GM13977 (cell line): ENCODE measurements at places on chromosomes 1 and 21.

DNA sequence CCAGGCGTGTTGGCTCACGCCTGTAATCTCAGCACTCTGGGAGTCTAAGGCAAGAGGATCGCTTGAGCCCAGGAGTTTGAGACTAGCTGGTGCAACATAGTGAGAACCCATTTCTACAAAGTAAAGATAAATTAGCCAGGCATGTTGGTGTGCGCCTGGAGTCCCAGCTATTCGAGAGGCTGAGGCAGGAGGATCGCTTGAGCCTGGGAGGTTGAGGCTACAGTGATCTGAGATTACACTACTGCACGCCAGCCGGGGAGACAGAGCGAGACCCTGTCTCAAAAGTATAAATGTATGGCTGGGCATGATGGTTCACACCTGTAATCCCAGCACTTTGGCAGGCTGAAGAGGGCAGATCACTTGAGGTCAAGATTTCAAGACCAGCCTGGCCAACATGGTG is 51.5 kb upstream of the LBR start:
- no peak for DNase-seq

- no peak for DNase-seq
Observed at GRCh38 chr1:4594286-4594991, 60.0 kb upstream of the AJAP1 start.

DNA sequence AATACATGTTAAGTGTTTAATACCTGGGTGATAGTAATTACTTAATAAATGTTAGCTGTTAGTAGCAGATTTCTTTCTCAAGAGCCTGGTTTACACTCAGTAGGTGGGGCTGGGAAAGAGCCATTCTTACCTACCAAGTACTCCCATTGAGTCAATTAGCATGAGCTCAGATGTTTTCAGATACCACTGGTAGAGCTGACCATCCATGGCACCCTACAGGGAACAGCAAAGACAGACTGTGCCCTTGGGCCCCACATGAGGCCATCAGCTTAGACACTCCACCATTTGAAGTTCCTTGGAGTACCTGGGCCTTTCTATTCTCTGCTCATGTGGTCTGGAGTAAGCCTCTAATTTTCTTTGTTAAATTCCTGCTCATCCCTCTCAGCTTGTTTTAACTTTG is 179.3 kb downstream of the CACNA1E start:
- DNase-seq: no peak

DNA sequence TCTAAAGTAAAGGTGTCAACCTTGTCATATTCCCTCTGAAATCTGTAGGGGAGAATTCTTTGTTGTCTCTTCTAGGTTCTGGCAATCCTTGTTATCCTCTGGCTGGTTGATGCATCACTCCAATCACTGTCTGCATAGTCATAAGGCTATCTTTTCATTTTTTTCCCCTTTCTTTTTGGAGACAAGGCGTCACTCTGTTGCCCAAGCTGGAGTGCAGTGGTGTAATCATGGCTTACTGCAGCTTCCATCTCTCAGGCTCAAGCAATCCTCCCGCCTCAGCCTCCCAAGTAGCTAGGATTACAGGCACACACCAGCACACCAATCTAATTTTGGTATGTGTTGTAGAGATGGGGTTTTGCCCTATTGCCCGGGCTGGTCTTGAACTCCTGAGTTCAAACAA is 12.9 kb downstream of the DPYD start:
- no peak for DNase-seq

DNA sequence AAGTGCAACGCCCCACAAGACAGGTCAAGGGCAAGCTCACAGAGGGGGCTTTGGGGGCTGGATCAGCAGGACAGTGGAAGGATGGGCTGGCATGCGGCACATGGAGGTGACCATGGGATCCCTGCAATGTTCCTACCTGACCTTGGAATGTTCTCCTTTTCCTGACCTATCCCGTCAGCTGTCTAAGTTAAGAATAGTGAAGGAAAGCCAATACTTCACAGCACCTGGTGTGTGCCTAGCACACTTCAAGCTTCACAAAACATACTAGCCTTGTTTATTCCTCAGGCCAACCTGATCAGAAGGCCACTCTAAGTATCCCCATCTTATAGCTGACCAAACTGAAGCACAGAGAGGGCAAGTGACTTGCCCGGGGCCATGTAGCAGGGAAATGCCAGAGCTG is 31.2 kb downstream of the LRRC38 start:
- DNase-seq: no peak

DNA sequence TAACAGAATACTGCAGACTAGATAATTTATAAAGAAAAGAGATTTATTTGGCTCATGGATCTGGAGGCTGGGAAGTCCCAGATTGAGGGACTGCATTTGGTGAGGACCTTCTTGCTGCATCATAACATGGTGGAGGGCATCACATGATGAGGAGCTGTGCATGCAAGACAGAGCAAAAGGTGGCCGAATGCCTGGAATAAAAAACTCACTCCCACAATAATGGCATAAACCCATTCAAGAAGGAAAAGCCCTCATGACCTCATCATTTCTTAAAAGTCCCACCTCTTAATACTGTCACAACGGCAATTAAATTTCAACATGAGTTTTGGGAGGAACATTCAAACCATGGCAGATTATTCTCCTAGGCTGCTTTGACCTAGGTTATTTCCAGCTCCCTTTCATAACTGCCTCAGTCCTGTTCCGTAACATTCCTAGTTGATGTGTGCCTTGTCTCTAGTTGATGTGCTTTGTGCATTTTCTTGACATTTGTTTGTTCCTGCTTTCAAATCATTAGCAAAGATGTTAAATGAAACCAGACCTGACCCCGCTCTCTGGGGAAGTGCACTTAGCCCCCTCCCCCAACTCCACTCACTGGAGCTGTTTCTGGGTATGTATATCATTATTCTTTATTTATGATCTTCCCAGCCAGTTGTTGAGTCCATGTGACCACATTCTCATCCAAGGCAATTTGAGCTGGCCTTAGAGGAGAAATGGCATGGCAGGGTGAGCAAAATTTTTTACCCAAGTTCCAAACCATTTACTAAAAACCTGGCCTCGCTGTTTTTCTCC is 148.5 kb downstream of the GDAP2 start:
- DNase-seq: no peak

DNA sequence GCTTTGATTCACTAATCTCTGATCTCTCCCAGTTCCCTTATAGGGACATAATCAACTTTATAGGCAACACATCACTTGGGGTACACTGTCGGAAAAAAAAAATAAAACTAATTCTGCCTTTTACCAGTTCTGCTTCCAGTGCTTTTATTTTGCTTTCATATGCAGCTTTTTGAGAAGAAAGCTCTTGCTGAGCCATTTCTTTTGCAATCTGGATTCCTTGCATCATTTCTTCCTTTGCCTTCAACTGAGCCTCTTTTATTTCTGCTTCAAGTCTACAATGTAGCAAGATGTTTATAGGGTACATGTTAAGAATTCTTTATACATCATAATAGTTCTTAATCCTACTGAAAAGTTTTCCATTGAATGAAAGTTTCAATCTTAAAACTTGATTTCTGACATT is 30.6 kb downstream of the KIF14 start:
- DNase-seq: no peak

DNA sequence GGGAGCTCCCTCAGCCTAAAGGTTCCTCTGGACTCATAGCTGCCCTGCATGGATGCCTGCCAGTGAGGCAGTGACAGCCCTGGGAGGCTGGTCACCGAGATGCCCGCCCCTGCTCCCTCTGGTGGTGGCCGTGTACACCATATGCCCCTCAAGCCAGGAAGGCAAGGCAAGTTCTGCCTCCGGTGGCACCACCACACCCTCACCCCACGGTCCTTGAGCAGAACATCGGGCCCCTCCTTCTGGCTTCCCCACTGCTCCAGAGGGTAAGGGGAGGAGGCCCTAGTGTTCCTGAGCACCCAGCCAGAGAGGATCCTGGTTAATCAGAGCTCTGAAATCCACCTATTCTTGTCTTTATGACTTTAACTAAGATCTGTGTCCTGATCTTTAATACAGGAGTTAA is 1.5 kb upstream of the S100A14 start:
- peak; percentile 60 for DNase-seq

GRCh38 chr1:3021233-3021671 is at the start of gene ACTRT2:
ACTRT2 (plus strand) TSS chr1:3021467; CDS start chr1:3021687, 220 bp downstream.
- no peak for DNase-seq

GRCh38 chr1:233406339-233406960 is 78.9 kb downstream of the MAP3K21 start:
- DNase-seq: no peak

GRCh38 chr1:213244664-213245091 is 193.6 kb downstream of the RPS6KC1 start:
- peak; percentile 18 for DNase-seq
